ENCODE measurements at places on chromosomes 5 and 9.

DNA sequence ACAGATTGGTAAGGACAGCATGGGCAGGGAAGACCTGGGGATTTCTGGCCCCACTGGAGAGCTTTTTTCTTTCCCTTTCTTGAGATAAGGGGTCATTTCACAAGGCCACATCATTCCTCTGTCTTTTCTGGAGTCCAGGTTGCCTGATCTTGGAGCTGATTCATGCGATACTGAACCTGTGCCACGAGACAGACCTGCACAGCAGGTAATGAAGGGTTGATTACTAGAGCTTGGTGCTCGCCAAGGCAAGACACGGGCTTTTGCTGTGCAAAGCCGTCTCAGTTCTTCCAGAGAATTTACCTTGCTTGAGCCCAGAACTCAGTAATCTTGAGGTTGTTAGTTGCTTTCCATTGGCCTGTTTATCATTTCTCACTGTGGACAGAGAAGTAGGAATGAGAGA, 39.2 kb downstream of the NUP188 start:
- DNase-seq, result no peak

GRCh38 chr9:128226412-128226801, 23.2 kb downstream of the DNM1 start:
- DNase-seq, result no peak

DNA sequence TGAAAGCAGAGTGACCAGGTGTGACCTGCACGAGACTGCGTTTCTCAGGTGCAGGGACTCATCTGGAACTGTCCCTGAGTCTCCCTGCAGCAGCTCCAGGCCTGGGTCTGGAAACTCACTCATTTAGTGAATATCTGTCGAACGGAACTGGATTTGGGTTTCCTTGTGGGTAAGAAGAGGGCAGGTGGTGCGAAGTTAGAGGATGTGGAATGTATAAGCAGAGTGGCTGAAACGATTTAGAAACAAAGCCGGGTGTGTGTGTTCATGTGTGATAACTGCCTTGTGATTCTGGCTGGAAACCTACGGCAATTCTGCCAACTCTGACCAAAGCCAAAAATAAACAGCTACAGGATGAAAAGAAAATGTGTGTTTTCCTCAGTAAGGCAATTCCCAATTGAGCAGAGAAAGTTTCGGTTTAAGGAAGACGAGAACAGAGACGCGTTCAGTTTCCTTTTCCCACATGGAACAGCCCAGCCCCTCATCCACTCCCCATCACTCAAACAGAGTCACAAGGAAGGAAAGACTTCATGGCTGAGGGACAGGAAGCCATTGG, 130.3 kb downstream of the NSG2 start:
- DNase-seq, result no peak

GRCh38 chr5:34459908-34460307, 196.2 kb upstream of the RAI14 start:
- no peak for DNase-seq

GRCh38 chr9:76873821-76874220, 32.1 kb downstream of the PRUNE2 start:
- DNase-seq, result no peak

GRCh38 chr9:125505988-125506438, 201.0 kb downstream of the MAPKAP1 start:
- DNase-seq, result no peak

GRCh38 chr9:35488021-35488420, 1.9 kb upstream of the RUSC2 start:
- no peak for DNase-seq

DNA sequence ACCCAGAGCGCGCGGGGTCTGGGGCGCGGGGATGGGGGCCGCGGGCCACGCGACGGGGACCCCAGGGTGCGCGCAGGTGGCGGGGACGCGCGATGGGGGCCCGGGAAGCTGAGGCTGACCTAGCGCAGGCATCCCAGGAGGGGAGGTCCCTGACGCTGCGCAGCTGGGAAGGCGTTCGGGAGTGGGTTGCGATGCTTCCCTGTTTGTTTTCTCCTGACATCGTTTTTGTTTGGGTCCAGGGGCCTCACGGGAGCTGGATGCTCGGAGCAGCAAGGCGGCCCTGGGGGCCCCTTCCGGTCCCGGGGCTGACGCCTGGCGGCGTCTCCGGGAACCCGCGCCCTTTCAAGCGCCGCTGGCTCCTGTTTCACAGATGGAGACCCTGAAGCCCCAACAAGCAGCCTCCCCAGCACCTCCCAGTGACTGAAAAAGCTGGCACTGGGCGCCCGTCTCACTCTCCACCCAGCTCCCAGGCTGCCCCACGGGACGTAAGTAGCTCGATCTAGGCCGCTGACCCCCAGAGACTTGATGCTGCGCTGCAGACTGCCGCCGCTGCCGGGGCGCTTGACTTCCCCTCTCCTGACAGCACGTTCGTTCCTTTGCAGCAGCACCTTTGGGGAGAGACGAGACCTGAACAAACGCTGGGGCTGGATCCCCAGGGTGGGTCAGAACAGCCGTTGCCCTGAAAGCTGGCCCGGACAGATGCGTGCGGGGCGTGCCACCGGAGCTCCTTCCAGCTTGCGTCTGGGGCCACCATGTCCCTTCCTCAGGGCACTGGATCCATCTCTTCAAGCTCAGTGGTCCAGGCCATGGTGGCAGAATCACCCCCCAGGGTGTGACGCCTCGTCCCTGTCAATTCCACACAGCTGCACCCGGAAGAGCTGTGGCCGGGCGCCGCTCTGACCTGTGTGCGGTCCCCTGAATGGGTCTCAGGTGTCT, 593 bp downstream of the BRD3OS start:
- peak; percentile 78 for DNase-seq

DNA sequence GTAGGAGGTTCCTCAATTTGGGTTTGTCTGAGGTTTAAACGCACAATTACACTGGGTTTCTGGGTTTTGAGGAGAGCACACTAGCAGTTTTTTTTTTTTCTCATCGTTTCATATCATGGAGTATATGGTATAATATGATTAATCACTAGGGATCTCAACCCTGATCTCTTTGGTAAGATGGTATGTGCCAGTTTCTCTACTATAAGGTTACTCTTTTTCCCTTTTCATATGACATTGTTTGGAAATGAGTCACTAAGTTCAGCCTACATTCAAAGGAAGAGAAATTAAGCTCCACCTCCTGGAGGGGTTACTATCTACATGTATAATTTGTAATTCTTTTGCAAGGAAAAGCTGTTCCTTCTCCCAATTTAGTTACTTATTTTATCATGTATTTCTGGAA, 35.2 kb downstream of the MTRR start:
- no peak for DNase-seq

DNA sequence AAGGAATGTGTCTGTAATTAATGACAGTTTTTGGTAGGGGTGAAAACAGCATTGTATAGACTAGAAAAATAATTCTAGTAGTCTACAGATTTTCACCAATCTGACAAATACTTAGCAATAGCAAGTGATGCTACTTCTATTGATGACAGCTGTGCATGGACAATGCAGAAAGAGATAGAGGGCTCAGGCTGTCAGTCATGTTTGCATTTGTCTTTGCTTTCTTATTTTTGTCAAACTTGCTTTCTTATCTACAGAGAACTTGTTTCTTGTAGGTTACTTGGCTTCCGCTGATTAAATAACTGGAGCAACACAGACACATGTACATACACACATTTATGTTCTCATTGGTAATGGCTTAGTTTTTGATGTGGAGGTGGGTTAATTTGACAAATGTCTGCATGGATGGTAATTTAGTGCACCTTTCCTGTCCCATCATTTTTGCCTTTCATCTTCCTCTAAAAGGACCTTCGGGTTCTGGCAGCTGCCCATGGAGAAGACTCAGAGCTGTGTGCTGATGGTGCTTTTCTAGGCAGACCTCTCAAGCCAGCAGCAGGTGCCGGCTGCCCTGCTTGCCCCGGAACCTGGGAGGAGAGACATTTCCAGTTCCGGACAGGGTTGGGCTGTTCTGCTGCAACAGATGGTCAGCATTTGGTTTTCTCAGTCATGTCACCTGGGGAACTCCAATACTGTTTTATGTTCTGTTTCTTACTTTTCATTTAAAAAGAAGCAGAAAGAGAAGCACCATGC, 28.8 kb downstream of the CAMK4 start:
- no peak for DNase-seq

DNA sequence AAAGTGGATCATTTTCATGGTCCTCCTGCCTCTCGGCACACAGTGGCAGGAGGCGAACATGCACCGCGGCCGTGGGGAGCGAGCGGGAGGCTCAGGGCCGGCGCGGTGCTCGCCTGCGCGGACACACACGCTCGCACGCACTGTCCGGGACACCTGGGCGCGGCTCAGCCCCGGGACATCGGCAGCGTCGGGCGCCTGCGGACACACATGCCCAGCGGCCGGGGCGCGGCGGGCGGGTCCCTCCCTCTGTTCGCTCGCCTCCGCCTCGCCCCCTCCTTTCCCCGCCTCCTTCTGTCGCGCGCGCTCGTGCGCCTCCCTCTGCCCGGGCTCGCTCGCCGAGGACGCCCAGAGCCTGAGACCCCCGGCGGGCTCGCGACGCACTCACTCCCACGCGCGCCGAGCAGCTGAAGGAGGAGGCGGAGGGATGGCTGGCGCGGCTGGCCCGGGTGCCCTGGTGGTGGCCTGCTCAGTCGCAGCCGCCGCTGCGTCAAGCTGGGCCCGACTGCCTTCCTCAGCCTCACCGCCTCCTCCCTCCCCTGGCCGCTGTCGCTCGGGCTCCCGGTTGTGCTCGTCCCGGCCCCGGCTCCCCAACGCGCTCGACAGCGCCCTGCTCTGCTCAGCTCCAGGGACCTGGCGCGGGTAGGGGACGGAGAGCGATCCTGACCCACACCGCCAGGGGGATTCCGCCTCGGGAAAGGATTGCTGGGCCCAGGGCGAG, at the start of gene FRMD3:
Gene FRMD3 (minus strand): TSS at position 230 of the 718 bp plus-strand sequence. CDS start 170 bp downstream, at position 60.
- DNase-seq, result peak; percentile 30

Data from GM12891 (cell line).